Aorta (tissue), 5 donors: ENCODE measurements at places on chromosomes 7 and 10.

DNA sequence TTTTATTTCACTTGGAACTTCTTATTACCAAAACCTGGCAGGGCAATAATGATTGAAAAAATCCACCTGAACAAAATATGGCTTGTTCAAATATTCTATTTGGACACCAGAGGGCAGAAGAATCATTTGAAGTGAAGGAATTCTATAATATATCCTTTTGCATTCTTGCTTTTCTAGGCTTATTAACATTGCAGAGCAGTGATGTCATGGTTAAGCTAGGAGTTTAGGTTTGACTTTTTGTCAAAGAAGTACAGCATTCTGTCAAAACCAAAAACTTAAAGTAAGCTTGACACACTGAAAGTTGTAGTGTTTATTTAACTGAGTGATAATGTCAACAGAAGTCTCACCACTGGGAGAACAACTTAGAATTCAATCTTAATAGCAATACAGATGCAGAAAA lies 156.0 kb downstream of the SEMA3D start:
- DNase-seq = no peak

DNA sequence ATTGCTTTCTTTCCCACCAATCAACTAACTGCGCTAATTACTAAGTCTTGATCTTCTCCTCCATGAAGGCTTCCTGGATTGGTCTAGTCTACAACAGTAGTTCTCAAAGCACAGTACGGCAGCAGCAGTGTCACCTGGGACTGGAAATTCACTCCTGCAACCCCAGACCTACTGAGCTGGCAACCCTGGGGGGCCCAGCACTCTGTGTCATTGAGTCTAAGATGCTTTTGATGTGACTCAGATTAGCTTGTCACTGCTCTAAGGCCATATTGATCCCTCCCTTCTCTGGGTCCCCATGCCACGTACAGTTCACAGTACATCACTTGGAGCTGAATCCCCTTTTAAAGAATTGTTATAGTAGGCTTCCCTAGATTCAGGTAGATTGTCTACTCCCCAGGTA lies 65.7 kb upstream of the KMT2C start:
- DNase-seq = no peak

GRCh38 chr10:14543046-14543903 lies 212.6 kb upstream of the FRMD4A start:
- peak; percentile 73 for DNase-seq

GRCh38 chr7:134899729-134900128 lies 86.6 kb upstream of the AGBL3 start:
- no peak for DNase-seq

- no peak for DNase-seq
Observed at GRCh38 chr10:4848356-4849041, 22.5 kb downstream of the AKR1E2 start.

DNA sequence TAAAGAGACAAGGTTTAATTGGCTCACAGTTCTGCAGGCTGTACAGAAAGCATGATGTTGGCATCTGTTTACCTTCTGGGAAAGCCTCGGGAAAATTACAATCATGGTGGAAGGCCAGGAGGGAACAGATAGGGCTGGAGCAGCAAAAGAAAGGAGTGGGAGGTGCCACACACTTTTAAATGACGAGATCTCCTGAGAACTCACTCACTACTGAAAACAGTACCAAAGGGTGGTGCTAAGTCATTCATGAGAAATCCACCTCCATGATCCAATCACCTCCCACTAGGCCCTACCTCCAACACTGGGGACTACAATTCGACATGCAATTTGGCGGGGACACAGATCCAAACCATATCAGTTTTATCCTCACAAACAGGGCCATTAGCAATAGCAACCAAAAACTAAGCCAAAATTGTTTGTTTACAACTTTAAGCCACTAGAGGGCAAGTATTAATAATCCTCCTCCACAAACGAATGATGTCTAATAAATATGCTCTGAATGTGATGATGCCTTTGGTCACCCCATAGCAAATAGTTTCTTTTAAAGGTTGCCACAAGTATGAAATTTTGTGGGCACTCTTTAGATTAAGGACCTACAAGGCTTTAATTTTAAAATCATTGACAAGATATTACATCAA lies 129.2 kb upstream of the NRBF2 start:
- no peak for DNase-seq

DNA sequence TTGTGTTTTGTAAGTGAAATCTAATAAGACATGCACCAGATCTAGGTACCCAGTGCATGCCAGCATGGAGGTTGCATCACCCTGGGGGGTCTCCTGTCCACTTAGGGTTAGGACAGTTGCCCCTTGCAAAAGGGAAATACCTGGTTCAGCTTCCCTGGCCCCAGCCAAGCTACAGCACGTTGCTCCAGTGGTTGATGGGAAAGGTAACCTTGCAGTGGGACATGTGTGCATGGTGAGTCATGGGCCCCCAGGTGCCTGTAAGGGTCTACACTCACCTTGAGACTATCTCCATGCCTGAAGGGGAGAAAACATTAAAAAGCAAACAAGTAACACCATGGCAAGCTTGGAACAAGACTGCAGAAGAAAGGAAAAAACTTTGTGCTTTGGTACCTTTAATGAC lies 143.9 kb downstream of the LSM5 start:
- no peak for DNase-seq

DNA sequence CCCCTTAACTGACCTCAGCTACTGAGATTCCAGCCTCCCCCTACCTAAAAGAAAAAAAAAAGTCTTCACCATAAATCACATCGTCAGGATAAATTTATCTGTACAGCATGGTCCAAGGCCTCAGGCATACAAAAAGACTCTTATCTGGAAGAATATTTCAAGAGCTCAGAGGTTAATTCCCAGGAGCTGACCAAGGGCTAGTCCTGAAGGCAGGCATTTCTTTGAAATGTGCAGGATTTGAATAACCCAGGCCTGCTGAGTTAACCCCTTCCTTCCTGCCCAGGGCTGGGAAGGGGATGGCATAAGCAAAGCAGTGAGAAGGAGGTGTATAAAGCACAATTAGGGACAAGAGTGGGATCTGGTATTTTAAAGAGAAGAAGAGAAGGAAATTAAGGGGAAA lies 111.2 kb downstream of the RNLS start:
- no peak for DNase-seq

DNA sequence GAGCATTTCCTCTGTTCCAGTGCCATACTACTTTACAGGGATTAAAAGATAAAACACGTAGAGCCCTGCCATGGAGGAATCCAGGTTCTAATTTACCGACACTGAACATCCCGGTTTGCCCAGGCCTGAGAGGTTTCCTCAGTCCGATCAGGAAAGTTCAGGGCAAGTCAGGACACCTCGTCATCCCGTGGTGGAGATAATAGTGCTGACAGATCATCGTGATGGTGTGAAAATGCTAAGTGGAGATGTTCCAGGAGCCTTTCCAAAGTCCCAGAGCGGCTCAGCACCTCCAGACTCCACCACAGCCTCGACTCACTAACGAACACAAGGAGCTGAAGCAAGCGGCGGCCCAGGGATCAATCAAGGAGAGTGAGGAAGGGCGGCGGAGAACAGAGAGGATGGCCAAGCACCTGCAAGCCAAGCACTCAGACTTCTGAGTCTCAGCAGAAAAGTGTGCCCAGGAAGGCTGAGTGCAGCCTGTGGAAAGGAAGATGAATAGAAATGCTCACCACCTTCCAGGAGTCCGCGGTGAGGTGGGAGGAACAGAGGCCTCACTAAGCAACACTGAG lies 103.7 kb upstream of the VWC2 start:
- DNase-seq = no peak

- DNase-seq = no peak
Observed at GRCh38 chr7:100464210-100464660, at the start of gene SPACDR. TSS of gene SPACDR (minus strand) at chr7:100464260. CDS start at chr7:100464025, 235 bp downstream.

DNA sequence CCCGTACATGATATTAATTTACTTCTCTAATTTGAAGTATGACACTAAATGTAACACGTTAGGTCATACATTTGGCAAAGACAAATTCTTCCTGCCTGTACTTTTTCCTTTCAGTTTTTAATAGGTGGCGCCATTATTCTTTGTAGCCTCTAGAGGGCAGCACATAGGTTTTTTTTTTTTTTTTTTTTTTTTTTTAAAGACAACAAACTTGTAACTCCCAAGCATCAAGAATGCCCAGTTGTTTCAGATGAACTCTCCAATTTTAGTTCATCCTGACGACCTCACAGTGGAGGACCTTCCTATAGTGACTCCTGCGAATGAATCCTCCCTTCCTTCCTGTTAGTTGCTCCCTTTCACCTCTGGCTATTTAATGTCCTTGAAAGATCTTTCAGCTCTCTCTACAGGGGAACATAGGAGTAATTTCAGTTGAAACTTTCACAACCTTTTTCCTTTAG lies 139.3 kb upstream of the HDAC9 start:
- no peak for DNase-seq

DNA sequence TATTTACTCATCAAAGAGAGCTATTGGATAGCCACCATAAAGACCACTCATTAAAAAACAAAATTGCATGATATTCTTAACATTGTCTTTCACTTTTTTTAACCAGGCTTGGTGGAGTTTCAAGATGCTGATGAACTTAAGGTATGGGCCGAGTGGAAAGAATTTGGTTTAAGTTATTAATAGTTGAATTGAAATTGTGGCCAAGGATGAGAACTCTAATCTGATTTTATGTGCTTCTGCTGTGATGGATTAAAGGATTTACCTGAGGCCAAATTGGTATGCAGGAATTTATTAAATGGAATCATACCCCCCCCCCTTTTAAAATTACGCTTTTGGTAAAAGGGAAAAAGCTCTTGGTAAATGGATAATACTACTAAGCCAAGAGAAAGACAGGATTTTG lies 33.8 kb upstream of the TOMM7 start:
- no peak for DNase-seq

DNA sequence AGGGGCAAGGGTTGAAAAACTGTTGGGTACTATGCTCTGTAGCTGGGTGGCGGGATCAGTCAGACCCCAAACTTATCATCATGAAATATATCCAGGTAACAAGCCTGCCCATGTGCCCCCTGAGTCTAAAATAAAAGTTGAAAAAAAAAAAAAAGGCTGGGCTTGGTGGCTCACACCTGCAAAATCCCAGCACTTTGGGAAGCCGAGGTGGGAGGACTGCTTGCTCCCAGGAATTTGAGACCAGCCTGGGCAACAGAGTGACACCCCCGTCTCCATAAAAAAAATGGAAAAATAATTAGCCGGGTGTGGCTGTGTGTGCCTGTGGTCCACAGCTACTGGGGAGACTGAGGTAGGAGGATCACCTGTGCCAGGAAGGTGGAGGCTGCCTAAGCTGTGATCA lies 83.5 kb downstream of the VIPR2 start:
- no peak for DNase-seq

GRCh38 chr10:30417301-30417700 lies 16.7 kb upstream of the MAP3K8 start:
- DNase-seq = no peak

DNA sequence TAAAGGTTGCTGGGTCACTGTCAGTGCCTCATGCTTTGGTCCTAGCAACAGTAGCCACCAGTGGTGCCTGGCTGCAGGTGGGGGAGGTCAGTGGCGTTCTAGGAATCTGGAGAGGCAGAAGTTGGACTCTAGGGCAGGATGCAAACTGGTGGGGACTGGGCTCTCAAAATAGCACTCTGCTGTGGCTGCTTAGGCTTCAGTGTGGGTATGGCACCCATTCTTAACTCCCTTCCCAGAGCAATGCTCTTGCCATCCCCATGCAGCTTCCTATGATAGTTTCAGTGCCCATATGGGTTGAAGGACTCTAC lies 330.8 kb downstream of the PCDH15 start:
- DNase-seq = no peak

DNA sequence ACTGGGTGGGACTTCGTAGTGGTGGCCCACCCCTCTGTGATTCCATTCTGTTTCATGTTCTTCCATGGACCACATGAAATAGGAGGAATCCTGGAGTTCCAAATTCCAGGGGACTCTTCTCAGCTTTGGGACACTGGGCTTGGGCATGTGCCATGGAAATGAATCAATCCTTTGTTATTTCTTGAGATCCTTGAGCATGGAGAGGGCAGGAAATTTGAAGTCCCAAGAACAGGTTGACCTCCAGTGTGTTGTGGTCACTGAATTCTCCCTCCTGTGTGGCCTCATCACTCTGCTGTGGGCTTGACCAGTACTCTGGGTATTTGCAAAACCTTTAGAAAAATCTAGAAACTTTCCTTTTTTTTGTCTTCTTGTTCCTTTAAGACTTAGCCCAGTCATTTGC lies 22.7 kb downstream of the TACR2 start:
- DNase-seq = no peak

DNA sequence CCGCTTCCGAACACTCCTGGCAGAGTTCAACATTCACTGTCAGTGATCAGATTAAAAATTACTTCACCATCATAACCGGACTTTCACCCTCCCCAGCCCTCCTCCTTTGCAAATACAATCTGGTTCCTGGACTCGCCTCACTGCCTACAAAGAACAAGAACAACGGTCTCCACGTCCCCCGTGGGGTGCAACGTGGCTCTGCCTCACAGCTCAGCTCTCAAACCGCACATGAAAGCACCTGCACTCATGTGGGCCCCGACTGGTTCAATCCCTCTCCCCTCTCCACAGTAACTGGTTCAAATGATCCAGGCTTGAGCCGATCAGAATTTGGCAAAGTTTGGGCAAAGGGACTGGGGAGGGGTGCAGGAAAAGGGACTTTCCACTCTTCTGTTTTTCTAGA lies 21.0 kb downstream of the ASB13 start:
- DNase-seq = no peak

DNA sequence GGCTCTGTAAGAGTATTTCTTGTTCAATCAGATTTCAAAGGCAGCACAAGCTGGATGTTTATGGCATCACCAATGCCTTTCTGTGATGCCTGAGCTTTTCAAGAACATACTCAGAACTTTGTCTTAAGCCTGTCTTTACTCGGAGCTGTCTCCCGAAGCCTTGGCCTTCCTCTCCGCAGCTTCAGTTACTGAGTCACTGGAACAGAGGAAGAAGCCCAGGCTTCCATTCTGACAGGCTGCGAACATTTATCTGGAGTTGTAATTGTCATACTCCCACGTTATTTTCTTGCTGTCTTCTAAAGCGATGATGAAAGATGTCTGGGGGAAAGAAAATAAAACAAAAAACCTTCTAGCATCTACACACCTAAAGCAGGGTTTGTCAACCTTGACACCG lies 43.9 kb downstream of the GRK5 start:
- DNase-seq = no peak

DNA sequence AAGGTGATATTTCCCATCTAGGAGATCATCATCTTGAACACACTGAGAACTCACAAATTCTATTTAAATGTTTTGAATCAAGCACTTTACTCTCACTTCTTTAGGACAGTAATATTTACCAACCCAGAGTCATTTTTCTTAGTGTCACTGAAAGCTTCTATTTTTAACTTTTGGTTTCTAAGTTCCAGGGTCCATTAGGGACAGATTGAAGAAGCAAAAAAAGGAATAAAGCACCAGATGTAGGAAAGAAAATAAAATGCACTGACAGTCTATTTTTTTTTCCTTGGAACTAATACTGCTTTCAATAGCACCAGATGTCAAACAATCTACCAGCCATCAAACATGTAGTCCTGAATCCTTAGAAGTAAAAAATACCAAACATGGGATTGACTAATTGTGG lies 526.7 kb upstream of the LRRN3 start:
- DNase-seq = no peak

GRCh38 chr7:158975526-158976467 lies 119.4 kb downstream of the DYNC2I1 start:
- DNase-seq = no peak

- DNase-seq = no peak
Observed at GRCh38 chr7:64558781-64559180, 4.1 kb downstream of the ZNF680 start.
